ENCODE measurements at places on chromosomes 12 and 14.

DNA sequence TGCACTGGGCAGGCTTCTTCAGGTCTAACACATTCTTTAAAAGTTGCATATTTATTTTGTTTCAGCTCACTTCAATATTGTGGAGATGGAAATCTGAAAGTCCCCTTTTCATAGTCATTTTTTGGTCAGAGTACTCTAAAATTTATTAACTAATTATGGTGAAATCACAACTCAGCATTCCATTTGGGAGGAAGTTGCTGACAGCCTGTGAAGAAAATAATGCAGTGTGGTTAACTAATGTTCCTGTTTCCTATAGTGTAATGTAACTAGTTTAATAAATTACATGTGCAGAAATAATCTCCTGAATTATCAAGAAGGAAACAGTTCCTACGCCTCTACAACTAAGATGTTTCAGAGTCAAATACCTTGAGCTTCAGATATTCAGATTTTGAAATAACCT lies 17.1 kb downstream of the LRFN5 start:
- no peak for DNase-seq

- peak; percentile 38 for DNase-seq
Measured at GRCh38 chr12:102642199-102642598, 161.8 kb upstream of the IGF1 start.

- no peak for DNase-seq
Measured at GRCh38 chr12:43978556-43978955, 142.7 kb downstream of the TMEM117 start.

- DNase-seq: no peak
Measured at GRCh38 chr14:29803045-29803444, 124.6 kb downstream of the PRKD1 start.

- DNase-seq: peak; percentile 31
Measured at GRCh38 chr12:46783871-46784270, 41.9 kb downstream of the SLC38A4 start.

DNA sequence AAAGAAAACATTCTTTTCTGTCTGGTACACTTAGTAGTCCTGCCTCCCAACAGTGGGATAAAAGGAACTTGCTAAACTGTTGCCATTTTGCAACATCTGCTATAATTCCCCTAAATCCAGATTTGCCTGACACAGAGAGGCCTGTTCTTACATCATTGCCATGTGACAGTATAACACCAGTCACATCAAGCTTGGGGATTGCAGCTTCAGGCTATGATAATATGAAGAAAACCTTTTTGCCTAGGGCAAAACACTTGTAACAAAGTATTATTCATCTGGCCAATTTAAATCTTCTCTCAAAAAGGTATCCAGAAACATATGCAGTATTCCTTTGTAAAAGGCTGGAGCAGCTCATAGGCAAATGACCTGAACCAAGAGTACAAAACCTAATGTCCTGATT lies 80.9 kb upstream of the OTX2 start:
- DNase-seq: no peak
